HEK293T (cell line): ENCODE measurements at places on chromosomes 4 and X.

DNA sequence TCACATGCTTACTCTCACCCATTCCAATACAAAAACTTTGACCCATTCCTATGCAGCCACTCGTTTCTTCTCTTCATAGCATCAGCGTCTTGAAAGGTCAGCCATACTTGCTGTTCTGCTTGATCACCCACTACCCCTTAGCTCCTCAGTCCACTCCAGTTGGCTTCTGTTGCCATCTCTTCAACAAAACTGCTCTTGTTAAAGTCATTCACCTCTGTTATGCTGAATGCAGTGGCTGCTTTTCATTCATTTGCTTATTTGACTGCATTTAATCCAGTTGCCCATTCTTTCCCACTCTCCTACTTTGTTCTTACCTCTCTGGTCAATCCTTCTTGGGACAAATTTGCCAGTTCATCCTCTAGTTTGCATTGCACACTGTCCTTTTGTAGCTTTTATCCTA lies 24.9 kb downstream of the CEP135 start:
- no peak for DNase-seq

- DNase-seq, result no peak
These were observed 26.5 kb upstream of the FUNDC1 start for GRCh38 chrX:44569122-44569521.

- peak; percentile 45 for DNase-seq
These were observed 512 bp upstream of the TMEM131L start for GRCh38 chr4:153465615-153466080.

DNA sequence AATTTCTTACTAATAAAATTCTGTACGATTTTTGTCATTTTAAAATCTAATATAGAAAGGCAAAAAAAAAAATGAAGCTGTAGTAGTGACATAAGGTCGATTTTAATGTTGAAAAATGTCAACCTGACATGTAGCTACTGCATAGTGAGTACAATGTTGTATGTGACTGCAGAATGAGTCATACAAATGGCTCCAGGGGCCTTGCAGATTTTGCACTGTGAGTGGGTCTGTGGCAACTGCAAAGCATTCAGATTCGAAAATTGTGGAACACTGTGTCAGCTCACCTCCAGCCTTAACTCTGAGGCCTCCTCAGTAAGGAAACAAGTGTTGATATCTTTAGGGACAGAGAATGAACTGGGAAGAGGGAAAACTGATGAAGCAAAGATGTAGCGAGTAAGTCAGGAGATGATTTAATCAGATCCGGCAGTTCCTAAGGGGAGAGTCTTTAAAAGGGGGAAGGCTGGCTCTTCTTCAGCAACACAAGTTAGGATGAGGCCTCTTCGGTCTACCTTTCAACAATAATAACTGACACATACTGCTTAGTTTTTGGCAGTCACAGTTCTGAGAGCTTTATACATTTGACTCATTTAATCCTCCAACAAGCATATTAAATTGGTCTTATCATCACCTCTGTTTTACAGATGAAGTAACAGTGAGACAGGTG lies 24.9 kb downstream of the TKTL2 start:
- no peak for DNase-seq

- no peak for DNase-seq
These were observed 124.9 kb downstream of the STOX2 start for GRCh38 chr4:184030036-184030435.

- no peak for DNase-seq
These were observed 57.4 kb downstream of the FAT1 start for GRCh38 chr4:186666252-186666651.

DNA sequence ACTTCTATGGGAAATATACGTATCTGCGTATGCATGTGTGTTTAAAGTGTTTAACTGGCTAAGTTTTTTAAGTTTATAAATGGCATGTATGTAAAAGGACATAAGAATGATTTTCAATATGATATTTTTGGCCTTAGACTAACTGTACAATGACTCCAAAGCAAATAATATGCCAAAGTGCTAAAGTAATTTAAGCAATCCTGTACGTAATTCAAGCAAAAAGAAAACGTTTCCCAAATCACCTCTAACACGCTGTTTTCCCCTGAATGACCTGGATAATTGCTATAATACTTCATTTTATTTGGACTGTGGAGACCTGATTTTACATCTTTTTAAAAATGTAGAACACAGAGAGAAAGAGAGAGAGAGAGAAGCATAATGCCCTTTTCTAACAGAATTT lies 183.0 kb upstream of the HAND2 start:
- no peak for DNase-seq
